H1 (cell line): ENCODE measurements at places on chromosomes 5 and 9. TPM values are rescaled to one million over a fixed set of nuclear protein-coding genes. Genes with fewer than 3 reads are reported as not detected.

DNA sequence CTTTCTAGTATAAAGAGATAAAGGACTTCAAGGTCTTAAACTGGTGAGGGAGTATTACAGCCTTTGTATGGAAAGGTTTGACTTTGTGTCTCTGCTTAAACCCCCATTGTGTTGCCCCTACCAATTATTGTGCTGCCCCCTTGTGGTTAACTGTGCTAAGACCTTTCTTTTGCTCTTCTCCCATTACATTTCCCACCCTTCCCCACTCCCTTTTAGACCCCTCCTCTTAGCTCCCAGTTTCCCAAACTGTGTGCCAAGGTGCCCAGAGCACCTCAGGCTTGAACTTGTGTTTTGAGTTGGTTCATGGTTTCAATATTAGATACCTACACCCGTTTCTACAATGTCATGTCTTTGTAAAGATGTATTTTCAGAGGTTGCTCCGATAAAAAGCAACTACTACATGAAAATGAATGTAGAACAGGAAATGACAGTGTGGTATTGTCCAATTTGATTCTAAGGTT is 2.9 kb downstream of the JAK2 start:
- no peak for DNase-seq

DNA sequence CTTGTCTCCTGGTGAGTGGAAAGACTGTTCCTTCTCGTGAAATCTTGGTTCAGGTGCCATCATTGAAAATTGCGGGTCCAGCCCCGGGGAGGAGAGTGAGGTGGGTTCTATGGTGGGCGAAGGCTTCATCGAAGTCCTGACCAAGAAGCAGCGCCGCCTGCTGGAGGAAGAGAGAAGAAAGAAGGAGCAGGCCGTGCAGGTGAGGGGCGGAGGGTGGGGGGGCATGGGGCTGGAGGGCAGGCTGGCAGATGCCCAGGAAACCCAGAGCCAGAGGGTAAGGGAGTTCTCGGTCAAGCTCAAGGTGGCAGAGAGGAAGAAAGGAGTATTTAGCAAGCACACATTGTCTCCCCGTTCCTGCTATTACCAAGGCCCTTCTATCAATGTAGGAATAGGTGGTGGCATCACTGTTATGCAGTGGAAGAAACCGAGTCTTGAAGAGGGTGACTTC is 24.3 kb upstream of the POMT1 start:
- peak; percentile 33 for DNase-seq

- no peak for DNase-seq
Measured at GRCh38 chr5:133400120-133400519, 212.2 kb downstream of the FSTL4 start.

DNA sequence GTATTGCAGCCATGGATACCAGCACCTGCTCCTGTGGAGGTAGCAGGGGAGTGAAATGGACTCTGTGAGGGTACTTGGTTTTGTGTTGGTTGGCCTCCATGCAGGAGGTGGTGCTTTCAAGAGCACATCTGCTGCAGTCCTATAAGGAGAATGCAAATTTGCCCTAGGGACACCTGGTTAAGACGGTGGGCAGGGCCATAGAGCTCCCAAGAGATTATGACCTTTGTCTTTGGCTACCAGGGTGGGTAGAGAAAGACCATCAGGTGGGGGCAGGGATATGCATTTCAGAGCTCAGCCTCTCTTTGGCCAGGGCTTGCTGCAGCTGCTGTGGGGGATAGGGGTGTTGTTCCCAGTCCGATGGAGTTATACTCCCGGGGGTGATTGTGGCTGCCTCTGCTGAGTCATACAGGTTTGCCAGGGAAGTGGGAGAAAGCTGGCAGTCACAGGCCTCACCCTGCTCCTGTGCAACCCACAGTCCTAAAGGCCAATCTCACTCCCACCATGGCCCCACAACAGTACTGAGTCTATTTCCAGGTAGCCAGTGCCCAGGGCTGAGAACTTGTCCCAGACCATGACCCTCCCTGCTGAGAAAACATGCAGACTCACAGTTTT is 14.0 kb upstream of the PDLIM4 start:
- no peak for DNase-seq

The SLC46A2 gene
- not detected in 2 replicates for total RNA-seq

The ZNF608 gene
- total RNA-seq, result 40.4 and 40.8 TPM in 2 replicates
